Lung microvascular endothelial cell (primary cell): ENCODE measurements at places on chromosomes 3 and 15. TPM values are rescaled to one million over a fixed set of nuclear protein-coding genes. Genes with fewer than 3 reads are reported as not detected.

The SYNPR gene
- total RNA-seq = not detected in 2 replicates

The GPR149 gene
- not detected in 2 replicates for total RNA-seq

DNA sequence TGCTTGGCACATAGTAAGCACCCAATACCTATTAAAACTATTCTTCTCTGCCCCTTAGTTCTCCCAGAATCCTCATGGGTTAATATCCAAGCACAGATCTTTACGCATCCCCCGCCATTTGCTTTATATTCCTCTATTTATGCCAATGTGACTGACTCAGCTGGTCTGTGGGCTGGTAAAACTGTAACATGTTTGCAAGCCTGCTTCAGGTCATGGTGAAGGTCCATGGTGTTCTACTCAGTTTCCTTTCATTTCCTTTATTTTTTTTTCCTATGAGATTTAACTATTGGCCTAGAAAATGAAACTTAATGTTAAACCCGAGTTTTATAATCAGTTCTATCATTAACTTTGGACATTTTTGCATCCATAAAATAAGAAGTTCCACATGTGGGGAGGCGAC is 47.0 kb downstream of the FRMD4B start:
- peak; percentile 55 for DNase-seq

- peak; percentile 41 for DNase-seq
Measured at GRCh38 chr3:51982352-51982837, 940 bp upstream of the ACY1 start.

DNA sequence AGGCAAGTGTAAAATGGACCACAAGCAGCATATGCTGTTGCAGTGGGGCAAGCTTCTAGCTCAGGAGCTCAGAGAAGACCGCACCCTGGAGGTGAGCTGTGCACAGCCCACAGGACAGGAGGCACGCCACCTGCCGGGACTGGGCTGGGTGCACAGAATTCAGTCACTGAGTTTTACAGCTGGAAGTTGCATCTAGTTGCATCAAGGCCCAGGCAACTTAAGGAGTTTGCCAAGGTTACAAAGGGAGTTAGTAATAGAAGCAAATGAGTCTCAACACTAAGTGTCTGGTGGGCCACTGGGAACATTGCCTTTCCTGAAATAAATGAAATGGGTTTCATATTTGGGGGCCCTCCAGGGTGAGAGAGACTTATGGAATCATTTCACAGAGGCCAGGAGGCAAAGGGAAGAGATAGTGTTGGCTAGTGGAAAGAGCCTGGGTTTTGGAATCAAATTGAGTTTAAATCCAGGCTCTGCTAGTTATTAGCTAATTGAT is 36.0 kb upstream of the TIMP4 start:
- no peak for DNase-seq
